Activated CD4-positive, alpha-beta T cell treated with anti-CD3 and anti-CD28 coated beads for 1 hour (primary cell): ENCODE measurements at places on chromosomes 2 and 18.

- DNase-seq: no peak
These were observed 51.8 kb upstream of the CTDP1 start for GRCh38 chr18:79627750-79628294.

GRCh38 chr2:30872797-30873196 lies 65.6 kb upstream of the CAPN13 start:
- no peak for DNase-seq

- DNase-seq: no peak
These were observed 3.7 kb upstream of the TGFA start for GRCh38 chr2:70557171-70557838.

DNA sequence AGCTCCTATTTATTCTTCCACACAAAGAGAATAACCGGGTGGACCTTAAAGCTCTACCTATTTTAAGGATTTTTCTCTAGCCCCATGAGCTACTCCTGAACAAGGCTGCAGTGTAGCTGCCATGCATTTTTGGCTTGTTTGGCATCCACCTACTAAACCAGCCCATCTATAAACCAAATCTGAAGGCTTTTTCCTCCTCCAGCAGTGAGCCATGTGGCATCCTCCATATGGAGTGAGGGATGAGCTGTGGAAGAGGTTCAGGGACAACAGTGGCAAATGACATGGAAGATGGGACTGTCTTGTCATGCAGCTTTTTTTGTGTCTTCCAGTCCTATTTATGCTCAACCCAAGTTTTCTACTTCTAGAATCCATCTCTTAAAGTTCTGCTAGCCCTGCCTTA lies 100.2 kb downstream of the GALNT3 start:
- DNase-seq: no peak
